Naive thymus-derived CD8-positive, alpha-beta T cell (primary cell): ENCODE measurements at places on chromosomes 2 and 18.

DNA sequence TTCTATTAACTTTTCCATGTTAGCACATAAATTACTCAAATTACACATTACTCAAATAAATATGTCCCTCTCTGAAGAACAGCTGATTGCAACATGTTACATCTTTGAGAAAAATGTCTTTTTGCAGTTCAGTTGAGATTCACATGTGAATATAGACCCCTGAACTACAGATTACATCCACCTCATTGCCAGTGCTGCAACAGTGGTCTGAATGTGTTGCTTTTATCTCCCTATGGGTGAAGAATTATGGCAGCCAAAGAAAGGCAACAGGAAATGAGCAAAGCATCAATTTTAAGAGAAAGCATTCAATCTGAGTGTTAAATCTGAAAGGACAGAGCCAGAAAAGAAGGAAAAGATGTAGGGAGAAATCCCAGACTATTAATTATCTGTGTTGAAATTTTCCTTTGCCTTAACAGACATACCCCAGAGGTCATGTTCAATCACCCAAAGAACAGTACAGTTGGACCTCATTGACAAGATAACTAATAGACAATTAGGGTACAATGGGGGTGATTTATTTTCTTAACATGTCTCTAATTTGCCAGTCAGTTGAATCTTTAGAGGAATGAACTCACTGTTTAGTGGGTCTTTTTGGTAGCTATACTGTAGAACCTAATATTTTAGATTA, 620.2 kb downstream of the CPS1 start:
- no peak for DNase-seq

DNA sequence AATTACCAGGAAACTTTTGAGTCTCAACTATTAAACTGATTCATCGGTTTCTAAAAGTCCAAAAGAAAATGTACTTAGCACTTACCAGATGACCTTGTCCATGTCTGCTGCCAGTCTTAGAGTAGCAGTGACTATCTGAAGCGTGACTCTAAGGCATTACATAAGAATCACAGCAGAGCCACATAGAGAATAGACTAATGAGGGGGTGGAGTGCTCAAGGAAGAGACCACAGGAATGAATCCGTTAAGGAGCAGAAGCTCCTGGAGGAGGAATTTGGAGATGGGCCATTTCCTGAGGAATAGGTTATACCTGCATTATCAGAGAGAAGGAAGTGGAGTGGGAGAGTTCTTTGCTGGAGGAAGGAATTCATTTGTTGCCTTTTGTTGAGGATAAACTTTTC, 116.0 kb downstream of the MAP3K20 start:
- DNase-seq = no peak

- no peak for DNase-seq
Observed at GRCh38 chr2:182954789-182955188, 83.5 kb downstream of the NCKAP1 start.

DNA sequence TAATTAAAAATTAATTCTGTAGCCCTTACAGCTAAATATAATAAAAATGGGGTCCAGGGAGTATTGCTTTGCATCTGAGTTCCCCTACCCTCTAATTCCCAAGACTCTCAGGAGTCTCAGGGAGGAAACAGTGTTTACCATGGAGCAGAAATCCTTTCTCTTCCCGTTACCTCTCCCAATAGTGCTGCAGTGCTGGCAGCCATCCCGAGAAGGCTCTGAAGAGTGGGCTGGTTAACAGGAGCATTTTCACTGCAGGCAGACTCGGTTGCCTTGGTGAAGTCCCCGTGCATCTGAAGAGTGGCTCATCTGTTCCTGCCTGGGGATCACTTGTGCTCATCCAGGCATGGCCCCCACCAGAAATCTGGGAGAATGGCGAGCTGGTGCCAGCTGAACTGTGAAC, 41.8 kb upstream of the TMEM178A start:
- DNase-seq = no peak

- no peak for DNase-seq
Observed at GRCh38 chr2:187422282-187422681, 25.8 kb downstream of the CALCRL start.

GRCh38 chr18:31970617-31971016, 27.7 kb upstream of the TRAPPC8 start:
- DNase-seq = no peak

DNA sequence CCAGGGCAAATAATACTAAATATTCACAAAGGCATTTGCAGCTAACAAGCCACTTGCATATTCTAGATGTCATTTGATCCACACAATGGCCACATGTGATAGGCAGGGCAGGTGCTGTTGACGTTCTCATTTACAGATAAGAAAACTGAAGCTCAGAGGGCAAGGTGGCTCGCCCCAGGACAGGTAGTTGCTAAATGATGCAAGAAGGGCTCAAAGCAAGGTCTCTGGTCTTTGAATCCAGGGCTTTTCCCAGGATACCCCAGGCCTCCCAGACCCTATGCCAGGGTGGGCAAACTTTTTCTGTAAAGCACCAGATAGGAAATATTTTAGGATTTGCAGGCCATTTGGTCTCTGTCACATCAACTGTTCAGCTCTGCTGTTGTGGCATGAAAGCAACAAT, 35.1 kb downstream of the LOXHD1 start:
- DNase-seq = no peak

GRCh38 chr18:65255417-65255816, 495.4 kb upstream of the CDH7 start:
- DNase-seq = no peak

DNA sequence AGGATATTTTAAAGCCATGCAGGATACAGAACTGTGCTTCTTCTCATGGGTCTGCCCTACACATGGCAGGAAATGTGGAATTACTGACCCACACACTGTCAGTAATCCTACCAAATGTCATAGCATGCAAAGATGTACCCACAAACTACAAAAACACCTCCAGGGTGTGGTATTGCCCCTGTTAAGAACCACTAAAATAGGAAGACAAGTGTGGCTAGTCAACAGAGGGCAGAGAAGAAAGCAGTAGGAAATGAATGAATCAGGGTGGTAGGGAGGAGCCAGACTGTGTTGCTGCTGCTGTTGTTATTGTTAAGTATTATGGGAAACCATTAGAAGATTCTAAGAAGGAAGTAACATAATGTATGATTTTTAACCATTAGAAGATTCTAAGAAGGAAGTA, 556.7 kb upstream of the ACVR2A start:
- DNase-seq = no peak

DNA sequence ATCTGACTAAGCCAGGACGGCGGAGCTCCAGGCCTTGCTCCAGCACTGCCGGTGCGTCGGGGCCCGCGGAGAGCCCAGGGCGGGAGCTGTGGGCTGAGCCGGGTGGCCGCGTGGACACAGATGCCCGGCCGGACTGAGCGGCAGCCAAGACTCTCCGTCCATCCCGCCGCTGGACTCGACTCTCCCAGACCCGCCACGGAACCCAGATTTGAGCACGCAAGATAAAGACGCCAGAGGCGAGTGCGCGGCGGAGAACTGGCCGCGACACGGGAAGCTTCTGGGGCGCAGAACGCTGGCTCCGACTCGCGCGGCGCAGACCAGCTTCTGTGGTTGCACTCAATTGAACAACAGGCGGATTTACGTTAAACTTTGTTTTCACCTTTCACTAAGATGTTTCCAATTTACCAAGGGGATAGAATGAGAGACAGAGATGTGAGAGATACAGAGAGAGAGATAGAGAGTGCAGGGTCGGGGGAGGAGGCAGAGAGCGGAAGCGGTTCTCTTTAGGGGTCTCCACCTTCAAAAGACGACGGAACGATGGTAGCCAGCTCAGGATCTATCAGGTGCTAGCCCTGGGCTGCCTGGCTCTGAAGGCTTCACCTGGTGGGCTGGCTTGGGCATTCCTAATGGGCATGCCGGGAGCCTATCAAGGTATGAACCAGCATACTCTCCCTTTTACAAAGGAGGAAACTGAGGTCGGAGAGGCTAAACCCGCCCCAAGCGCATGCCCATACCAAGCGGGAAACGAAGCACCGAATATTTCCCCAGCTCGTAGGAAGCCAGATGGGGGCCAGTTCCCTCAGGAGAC, 10.4 kb upstream of the EN1 start:
- DNase-seq = no peak

GRCh38 chr2:237152361-237152760, 66.7 kb downstream of the COPS8 start:
- DNase-seq = no peak

DNA sequence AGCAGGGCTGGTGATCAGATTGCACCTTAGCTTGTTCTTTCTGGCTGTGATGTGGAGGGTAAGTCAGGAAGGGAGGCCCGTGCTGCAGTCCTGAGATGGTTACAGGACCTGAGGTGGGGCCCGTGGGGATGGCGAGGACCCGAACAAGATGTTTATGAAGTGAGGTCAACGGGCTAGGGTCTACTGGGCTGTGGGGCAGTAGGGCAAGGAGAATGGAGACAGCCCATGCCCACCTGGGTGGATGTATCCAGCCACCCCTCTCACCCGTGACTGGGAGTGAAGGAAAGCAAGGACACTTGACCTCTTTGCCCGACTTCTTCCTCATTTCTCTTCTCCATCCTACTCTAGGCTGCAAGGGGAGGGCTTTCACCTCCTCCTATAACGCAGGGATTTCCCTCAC, 18.0 kb downstream of the PTMA start:
- no peak for DNase-seq

DNA sequence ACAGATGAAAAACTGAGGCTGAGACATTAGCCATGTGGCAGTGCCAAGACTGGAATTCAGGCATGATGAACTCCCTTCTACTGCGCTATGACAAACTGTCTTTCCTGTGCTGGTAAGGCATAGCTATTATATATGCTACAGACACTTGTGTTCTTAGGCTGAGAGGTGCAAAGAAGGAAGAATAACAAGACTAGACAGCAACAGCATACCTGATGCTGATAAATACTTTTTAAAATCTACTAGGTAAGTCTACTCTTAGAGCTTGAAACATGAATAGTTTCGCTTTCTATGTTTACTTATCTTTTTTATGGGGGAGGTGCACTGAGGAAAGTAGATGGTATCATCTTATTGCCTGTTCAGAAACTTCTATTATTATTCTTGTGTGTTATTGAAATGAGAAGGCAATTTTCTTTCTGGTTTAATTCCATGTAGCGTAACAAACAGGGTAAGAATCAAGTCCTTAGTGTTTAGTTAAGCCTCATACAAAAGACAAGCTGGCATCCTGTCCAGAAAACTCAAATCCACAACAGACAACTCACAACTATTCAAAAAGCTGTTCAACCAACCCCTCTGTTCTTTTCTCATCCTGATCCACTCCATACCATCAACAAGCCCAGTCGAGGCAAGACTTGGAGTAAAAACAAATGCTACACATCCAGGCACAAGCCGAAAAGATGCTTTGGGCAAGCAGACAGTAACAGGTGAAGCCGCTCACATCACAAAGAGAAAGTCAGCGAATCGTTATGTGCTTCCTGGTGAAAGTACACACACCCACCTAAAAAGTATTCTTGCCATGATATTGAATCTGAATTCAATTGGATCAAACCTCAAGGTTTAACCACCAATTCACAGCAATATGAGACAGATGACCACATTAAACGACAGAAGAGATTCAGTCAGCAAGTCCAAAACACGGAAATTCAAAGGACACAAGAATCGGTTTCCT, 1.5 kb downstream of the TTC32 start:
- DNase-seq = peak; percentile 54

DNA sequence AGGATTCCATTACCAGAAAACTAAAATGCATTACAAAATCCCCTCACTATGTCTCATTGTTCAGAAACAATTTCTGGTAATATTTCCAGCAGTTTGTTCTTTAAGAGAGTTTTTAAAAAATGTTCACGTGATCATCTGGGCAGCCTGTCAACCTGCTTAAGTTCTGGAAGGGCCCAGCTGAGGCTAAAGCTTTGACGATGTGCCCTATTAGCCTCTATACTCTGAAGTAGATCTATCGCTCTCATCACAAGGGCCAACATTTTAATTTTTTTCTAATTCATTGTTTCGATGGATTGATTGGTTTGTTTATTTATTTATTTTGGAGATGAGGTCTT, 205.8 kb downstream of the PRKCE start:
- DNase-seq = no peak

- DNase-seq = no peak
Observed at GRCh38 chr2:231521443-231521842, 8.8 kb downstream of the NMUR1 start.

DNA sequence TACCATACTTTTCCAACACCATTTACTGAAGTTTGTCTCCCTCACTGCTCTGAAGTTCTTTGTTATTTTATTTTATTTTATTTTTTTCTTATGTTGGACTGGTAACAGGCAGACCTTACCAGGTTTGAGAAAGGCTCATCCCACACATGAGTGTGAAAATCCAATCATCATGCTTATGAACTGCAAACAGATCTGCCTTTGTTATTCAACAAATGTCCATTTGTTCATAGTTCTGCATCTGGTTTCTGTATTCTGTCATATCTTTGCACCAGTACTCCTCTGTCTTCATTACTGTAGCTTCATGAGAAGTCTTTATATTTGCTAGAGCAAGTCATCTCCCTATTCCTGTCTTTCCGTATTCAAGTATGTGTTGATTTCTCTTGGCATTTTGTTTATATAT, 5.3 kb downstream of the RNU2-63P start:
- no peak for DNase-seq
